Jurkat, Clone E6-1 (cell line): ENCODE measurements at places on chromosomes 11 and 22.
A peak's percentile ranks its signal among the peaks of the same experiment; 100 is the strongest.

DNA sequence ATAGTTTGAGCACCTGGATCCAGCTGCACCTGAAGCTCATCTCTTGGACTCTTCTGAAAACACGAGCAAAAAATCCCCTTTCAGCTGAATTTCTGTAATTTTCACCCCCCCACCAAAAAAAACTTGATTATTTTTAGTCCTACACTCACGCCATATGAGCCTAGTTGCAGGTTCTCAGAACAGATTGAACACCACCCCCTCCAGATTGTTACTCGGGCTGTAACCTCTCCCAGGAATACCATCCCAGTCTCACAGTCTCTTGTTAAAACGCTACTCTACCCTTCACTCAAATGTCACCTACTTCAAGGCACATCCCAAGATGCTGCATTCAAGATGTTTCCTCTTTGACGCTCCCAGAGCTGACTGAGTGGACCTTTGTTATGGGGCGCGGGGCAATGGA, 96.3 kb upstream of the PRDM11 start:
- DNase-seq, result no peak

DNA sequence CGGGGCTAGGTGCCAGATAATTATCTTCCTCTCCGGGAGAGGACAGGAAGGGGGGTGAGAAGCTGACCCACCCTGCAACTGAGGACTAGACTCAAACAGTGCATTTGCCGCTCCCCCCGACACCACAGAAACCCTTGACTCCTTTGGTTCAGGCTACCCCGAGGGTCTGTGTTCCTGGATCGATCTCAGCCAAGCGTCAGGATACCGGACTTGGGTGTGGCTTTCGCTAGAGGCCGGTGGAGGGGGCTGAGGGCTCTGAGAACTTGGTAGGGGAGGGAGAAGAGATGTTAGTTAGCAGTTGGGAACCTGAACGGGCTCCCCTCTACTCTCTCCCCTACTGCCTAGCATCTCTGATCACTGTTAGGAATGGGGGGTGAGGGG, 840 bp downstream of the SEZ6L start:
- DNase-seq, result no peak

DNA sequence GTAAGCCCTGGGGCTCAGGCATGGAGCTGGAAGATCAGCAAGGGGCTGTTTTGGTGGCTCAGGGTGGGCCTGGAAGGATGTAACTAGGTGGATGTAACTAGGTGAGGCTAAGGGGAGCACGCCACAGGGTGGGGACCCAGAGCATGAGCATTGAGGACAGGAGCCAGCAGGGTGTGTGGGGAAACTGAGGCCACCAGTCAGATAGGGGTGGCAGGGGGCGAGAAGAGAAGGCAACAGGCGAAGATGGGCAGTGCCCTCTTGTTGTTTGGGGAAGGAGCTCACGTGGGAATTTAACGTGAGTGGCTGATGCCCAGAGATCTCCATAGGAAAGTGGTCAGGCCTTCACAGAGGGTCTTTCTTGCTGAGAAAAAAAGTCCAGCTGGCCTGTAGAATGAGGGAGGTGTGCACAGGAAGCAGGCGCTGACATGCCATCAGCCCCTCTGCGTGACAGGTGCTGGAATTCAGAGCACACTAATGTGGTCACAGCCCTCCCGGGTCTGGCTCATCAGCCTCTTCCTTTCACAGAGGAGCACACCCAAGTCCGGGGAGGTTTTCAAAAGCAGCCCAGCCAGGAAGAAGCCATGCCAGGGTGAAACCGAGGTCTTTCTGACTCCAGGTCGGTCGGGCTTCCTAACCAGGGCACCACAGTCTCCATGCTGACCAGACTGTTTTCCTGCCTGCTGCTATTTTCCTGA, 54.6 kb upstream of the PAX6 start:
- peak; percentile 59 for DNase-seq

GRCh38 chr22:45475063-45475747, 27.5 kb upstream of the FBLN1 start:
- no peak for DNase-seq

DNA sequence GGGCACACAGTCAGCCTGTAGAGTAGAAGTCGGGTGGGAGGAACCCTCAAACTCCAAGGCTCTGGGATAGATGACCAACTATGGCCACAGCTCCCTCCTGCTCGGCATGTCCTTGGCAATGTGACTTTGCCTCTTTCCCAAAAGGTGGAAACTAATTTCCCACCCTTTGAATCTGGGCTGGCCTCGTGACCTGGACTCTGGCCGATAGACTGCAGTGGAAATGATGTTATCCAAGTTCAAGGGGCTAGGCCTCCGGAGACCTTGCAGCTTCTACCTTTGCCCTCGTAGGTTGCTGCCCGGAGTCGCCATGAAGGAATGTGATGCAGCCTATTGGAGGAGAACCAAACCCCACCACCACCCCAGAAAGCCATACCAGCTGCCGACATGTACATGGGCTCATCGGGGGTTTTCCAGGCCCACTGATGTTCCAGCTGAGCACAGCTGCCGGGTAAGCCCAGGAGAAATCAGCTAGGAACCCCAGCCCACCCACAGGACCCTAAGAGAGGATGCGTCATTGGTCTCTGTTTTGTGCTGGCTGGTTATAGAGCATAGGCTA, 30.4 kb downstream of the KCNJ4 start:
- no peak for DNase-seq

- DNase-seq, result no peak
Measured at GRCh38 chr22:20105456-20106204, 10.3 kb upstream of the RANBP1 start.

DNA sequence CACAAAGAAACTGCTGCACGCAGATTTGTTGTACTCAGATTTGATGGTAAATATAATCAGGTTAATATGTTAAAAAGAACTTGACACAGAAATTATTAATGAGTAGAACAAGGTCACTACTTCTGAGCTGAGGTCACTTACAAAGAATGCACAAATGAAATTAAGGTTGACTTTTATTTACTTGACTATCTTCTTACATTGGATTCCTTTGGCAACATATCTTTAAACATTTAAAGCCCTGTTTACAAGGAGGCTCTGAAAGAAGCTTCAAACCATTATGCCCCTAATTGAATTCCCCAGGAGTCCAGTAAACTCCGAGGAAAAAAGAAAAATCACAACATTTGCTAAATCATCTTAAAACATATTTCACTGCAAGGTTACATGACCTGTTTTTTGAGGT, 245.5 kb downstream of the SOX6 start:
- DNase-seq, result no peak

DNA sequence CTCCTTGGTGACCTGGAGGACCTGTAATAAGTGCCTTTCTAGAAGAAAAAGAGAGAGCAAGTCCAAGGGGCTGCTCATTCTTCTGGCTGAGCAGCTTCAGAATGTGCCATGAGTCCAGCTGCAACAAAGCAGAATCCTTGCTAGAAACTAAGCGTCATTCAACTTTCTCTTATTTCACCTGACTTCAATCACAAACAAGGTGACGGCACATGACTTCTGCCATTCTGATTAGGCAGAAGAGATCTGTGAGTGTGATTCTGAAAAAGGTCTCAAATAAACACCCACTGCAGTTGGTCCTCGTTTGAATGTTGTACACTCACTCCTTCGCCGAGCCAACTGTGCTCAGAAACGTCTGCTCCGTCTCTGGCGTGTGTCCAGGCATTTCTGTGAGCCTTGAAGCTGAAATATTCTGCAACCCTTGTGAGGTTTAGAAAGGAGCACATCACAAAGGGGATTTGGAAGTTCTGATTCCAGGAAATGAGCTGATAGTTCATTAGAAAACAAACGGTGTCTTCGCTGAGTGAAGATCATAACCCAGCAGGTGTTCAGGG, 623.8 kb upstream of the KIRREL3 start:
- DNase-seq, result no peak

DNA sequence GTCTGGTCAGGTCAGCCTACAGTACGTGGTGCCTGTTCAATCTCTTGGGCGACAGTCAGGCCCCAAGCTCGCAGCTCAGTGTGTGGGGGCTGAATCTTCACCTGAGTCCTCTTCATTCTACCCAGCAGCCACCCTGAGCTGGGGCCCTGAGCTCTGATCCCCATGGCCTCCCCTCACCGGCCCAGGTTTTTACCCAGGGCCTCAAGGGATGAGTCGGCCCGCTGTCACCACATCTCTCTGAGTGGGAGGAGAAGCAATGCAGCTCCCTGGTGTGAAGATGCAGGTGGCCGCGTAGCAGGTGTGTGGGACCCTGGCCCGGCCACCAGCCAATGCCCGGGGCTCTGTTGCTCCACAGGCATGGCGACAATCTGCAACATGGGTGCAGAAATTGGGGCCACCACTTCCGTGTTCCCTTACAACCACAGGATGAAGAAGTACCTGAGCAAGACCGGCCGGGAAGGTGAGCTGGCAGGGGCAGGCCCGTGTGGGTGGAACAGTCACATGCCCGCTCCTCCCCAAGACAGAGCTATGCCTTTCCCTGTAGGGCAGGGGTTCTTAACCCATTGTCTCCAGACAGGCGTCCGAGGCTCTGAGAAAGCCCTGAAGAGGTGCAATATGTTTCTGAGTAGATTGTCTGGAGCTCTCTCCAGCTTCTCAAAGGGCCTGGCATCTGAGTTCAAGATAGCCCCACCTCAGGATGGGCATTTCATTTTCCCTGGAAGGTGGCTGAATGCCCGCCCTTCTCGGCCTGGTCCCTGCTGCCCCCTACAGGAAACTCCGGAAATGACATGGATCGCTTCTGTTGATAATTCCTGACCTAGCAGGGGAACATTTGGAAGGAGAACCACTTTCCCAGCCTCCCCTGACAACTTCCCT, 26.9 kb downstream of the POLR3H start:
- DNase-seq, result no peak

GRCh38 chr11:76695133-76695532, 24.6 kb upstream of the LRRC32 start:
- DNase-seq, result no peak

GRCh38 chr11:115132436-115133228, 371.6 kb downstream of the CADM1 start:
- peak; percentile 11 for DNase-seq

GRCh38 chr22:20420157-20420842, 17.3 kb downstream of the SCARF2 start:
- no peak for DNase-seq

- DNase-seq, result no peak
Measured at GRCh38 chr22:19358195-19358594, 66.7 kb upstream of the CLTCL1 start.

DNA sequence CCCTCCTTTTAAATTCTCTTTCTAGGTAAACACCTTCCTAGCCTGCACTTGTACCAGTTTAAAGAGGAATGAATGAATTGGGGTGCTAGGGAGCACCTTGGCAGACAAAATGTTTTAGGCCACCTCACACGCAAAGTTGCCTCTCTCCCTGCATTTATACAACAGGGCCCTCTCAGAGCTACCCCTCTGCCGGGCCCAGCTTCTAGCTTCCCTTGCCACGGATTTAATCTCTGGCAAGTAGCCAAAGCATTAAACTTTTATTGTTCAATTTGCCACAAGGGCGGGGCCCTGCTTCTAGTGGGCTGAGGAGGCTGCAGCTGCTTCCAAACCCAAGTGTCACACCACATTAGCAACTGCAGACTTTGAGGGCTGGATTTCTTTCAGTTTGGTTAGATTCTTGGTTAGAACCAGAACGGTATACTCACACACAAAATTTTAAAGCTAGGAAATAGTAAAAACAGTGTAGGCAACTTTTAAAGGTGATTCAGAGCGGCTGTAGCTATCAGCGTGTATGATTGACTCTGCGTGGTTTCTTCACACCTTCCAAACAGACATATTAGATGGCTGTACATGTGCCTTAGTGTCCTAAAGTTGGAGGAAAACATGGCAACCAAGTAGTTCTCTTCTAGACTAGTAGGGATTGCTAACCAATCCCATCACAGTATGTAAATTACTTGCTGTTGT, 6.5 kb downstream of the KREMEN1 start:
- peak; percentile 96 for DNase-seq

GRCh38 chr11:96841792-96842191, 452.0 kb downstream of the JRKL start:
- DNase-seq, result no peak

DNA sequence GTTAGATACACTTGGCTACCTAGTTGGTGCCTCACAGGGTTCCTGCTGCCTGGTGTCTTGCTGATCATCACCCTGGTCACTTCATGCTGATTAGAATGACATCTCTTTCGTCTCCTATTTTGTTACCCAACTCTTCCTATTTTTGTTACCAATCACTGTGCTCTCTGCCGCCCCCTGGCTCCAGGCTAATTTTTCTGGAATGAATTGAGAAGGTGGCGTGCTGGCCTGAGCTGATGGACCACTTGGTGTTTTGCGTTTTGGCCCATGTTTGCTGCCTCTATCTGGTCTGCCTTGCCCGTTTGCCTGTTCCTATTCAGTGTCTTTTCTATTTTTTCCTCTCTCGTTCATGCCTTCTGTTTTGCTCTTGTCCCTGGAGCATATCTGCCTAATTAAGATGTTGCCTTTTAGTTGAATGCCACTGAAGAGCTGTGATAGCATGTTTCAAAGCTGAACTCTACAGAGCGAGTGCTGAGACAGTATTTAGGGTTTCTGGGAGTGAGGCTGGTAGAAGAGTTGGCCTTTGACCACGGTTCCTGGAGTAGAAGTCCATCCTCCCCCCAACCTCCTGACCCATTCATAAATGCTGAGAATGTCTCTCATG, 5.9 kb upstream of the ATF4 start:
- DNase-seq, result no peak

DNA sequence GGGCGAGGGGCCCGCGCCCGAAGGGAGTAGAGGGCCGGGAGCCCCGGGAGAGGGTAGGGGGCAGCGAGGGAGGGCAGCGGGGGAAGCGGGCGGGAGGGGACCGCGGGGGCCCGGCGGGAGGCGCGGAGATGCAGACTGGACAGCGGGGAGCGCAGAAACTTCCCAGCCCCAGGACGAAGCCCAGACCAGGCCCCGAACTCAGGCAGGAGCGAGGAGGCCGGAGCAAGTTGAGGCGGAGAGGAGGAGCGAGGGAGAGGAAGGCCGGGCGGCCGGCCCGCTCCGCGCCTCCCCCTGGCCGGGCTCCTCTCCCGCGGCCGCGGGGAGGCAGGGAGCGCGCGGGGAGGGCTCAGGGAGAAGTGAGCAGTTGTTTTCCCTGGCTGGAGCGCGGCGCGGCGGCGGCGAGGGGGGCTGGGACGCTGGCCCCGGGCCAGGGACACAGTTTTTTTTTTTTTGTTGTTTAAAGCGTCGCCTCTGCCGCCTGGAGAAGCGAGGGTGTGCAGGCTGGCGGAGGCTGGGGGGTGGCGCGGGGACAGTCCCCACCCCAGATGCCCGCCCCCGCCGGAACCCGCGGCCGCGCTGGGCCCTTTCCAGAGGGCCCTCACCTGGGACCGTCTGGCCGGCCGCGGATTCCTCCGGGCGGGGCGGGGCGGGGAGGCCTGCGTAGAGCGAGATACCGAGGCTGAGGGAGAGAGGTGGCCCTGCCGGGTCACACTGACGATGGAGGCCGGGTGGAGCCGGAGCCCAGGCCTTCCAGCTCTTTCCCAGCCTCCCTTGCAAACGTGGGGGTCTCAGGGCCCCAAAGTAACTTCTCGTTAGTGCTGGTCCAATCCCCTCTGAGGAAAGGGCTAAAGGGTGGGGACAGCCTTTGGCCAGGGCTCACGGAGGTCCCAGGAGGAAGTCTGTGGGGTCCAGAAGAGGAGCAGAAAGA, at the start of gene LTBP3:
TSS of gene LTBP3 (minus strand) at position 358 of the 928 bp plus-strand sequence. CDS start 400 bp downstream, outside the sequence.
- no peak for DNase-seq

DNA sequence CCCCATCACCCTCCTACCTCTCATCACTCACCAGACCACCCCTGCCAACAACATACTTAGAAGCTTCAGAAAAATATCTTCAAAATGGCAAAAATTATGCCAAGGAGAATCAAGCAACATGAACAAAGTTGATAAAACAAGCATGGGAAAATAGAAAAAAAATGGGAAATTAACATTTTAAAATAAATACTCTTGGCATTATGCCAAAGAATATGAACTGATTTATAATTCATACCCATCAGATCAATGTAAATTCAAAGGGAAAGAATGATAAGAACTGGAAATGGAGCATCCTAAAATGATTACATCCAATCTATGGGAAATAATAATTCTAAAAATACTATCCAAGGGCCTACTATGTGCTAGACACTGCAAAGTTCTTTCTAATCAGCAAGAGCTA, 12.0 kb downstream of the SIAE start:
- DNase-seq, result no peak
